ENCODE measurements at places on chromosomes 6 and 20.

GRCh38 chr6:143967706-143968376, 40.2 kb downstream of the PLAGL1 start:
- no peak for DNase-seq

DNA sequence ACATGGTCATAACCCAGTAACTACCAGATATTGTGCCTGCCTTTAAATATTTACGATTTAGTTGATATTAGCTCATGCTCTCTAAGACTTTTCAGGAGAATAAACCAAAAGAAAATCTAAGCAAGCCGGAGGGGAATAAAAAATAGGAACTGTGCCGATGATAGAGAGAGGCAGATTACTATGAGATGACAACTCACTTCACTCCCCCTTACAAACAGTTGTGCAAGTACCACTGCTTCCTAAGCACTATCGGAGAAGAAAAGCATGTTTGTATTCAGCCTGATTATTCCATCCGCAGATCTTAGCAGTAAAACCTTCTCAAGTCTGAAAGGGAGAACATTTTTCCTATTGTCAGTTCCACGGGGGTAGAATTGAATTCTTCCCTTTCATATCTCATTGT, 294.4 kb downstream of the KCNQ5 start:
- DNase-seq, result no peak

GRCh38 chr6:47235964-47236760, 73.5 kb downstream of the TNFRSF21 start:
- no peak for DNase-seq

- DNase-seq, result no peak
Observed at GRCh38 chr6:97548354-97548753, 265.3 kb upstream of the MMS22L start.

DNA sequence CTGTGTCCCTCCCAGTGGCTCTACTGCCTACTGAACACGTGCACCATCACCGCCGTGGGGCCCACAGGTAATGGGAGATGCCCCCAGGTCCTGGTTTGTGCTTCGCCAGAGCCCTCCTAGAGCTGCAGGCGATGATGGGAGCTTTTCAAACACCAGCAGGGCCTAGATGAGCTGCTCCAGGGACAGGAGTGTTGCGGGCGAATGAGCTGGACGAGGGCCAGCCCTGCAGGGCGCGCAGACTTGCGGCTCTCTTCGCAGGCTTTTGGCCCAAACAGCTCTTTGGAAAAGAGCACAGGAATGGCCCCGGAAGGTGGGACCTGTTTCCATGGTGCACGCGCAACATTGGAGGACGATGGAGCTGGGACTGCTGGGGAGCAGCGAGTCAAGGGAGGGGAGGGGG, 409.3 kb upstream of the SULF2 start:
- DNase-seq, result no peak

GRCh38 chr6:39453241-39453640, 130.7 kb upstream of the KCNK16 start:
- DNase-seq, result no peak

- no peak for DNase-seq
Observed at GRCh38 chr6:31113861-31114540, 599 bp upstream of the PSORS1C1 start.

DNA sequence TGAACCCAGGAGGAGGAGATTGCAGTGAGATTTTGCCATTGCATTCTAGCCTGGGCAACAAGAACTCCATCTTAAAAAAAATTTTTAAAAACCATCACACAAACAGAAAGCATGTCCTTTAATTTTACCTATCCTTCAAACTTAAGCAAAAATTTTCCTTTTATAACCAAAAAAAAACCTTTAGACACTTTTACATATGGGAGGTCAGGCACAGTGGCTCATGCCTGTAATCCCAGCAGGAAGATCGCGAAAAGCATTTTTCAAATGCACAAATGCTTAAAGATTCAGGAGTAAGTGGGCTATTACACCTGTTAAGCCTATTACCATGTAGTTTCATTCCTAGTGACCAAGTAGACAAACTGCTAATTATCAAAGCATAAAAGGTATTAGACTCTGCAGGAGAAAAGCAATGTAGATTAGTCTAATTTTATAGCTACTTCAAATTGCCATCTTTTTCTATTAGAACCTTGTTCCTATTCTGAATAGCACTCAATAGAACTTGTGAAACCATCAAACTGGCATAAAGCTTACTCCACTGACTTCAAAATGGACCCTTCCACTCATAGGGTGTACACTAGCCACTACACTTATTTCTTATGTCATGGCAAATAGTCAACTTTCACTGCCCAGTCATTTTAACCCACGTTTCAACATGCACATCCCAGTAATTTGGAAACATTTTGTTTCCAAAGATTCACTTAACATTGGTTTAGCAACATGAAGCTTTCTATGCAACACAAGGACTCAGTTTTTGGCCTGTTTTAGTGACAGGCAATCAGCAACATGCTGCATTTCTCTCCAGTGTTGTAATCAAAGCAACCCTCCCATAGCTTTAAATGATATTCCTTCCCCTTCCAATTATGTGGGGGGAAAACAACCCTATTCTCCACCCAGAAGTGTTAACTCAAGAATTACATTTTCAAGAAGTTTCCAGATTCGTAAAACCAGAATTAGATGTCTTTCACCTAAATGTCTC, 4.0 kb downstream of the EEF1A1 start:
- no peak for DNase-seq

DNA sequence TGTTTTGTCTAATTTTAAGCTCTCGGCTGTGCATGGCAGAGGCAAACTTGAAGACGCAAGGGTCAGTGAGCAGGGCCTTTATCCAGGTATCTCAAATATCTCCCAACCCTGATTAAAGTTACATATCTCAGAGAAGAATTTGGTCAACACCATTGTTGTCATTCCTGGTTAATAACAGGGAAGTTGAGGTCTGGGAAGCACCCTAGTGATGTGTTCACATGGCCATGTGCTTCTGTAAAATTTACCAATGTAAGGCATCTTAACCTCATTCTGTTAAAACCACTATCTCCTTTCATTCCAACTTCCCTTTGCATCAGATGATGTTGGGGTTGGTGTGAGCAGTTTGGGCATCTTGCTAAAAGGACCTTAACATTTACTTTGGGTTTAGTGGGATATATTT, 4.0 kb upstream of the FAM110A start:
- no peak for DNase-seq

- DNase-seq, result no peak
Observed at GRCh38 chr20:4720977-4721349, 746 bp upstream of the PRND start.

- no peak for DNase-seq
Observed at GRCh38 chr6:149405823-149406765, 6.0 kb downstream of the SUMO4 start.

- no peak for DNase-seq
Observed at GRCh38 chr6:14284969-14285590, 167.5 kb downstream of the CD83 start.

DNA sequence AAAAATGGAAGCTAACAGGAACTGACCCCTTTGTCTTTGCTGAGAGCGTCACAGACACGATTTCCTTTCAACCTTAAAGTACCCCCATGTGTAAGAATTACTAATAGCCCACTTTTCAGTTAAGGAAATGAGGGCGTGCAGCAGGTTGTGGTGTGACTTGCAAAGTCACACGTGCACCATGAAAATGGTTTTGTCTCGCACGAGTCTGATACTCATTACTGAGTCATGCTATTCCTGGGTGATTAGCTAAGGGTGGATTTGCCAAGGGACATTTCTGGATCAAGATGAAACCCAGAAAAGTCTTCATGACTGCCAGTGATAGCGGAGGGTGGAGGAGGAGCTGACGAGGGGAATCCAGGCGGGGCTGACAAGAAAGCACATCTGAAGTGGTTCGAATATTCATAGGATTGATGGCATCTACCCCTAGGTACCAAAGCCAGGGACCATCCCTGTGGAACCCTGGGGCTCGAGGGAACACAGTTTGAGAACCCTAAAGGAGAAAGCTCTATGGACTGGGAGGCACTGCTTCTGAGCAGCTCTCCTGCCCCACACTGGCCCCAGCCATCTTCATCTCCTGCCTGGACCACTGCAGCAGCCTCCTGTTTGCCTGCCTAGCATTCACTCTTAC, 12.1 kb upstream of the NFATC2 start:
- no peak for DNase-seq

- DNase-seq, result no peak
Observed at GRCh38 chr20:35690265-35690664, 8.9 kb downstream of the NFS1 start.

All from GM19239 (cell line).